ENCODE measurements at places on chromosomes 11 and 22.

DNA sequence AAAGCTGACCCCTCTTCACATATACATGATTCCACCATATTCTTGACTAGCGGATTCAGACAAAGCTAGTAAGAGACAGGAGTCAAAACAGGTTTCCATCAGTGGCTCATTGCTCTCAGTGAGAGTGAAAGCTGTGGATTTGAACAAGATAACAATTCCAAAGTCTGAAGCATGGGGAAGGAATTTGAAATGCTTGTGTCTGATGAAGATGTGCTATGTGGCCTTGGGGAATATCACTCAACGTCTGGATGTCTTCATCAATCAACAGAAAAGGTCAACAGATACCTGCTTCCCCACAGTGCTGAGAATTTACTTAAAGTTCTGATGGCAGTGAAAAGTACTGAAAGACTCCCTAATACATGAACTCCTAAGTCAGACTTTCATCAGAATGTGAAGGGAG is 46.9 kb upstream of the SESN3 start:
- DNase-seq: no peak

GRCh38 chr22:27345691-27346090 is 455.9 kb downstream of the MN1 start:
- DNase-seq: no peak

DNA sequence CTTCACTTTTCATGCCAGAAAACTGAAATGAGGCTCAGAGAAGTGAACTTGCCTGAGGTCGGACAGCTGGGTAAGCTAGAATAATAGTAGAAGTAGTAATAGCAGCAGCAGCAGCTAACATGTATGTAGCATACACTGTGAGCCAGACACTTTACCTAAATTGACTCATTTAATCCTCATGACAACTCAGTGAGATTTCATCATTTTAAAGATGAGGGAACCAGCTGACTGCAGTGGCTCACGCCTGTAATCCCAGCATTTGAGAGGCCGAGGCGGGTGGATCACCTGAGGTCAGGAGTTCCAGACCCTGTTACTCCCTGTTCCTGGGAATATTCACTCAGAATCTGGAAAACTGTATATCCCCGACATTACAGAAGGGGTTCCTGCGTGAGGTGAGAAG is 154.5 kb downstream of the DBX1 start:
- DNase-seq: no peak

DNA sequence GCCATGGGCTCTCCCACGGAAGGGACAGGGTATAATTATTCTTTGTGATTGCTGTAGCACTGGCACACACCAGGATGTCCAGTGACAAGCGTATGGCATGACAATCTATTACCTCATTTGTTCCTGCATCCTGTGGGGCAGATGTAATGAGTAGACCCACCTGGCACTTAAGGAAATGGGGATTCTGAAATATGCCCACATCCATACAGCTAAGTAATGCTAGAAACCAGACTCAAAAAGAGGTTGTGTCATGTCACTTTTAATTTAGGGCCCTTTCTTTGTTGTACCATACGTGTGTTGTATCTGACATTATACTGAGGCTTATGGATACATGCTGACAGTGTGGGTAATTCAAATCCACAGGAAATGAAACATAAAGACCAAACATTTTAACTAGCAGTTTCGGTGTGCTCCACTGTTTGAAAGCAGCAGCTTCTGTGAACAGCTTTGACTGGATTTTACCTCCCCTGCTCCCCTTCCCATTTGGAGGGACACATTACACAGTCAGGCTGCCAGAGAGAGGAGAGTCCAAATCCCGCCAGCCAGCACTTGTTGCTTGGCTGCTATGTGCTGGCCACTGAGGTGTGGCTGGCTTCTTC is 21.2 kb downstream of the GRAMD1B start:
- DNase-seq: no peak

All from HepG2 (cell line).